ENCODE measurements at places on chromosomes 4 and X.

DNA sequence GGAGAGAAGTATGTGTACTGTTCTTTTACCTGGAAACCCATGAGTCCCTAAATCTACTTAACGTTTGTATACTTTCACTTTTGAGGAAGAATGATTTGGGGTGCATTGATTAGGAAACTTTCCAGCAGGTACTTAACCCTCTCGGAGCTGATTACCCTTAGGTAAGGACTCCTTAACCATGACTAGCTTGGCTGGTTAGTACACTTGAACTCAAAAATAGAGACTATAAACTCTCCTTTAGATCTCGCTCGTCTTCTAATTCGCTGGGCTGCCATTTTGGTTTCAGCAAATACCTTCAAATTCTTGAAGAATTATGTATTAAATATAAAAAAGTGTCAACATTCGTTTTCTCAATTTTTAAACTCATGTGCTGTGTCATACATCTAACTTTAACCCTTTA, 2.0 kb downstream of the USP9X start:
- no peak for DNase-seq

DNA sequence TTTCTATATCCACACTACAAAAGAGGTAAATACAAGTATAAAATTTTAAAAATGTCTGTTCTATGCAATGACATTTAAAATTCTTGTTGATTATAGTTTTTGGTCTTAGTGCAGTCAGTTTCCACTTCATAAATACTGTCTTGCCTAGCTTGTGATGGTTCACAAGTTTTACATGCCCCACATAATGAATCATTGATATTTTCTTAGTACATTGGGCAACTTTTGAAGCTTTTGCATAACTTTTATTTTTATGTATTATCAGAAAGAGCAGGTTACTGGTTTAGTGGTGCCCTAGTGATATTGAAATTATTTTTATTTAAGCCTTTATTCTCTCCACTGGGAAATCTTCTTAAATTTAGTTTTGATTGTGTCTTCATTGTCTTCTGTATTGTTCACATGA, 388.0 kb downstream of the CCSER1 start:
- no peak for DNase-seq

- DNase-seq = no peak
Measured at GRCh38 chr4:41414412-41414779, 123.6 kb upstream of the LIMCH1 start.

- DNase-seq = no peak
Measured at GRCh38 chr4:110617075-110617640, 5.7 kb downstream of the PITX2 start.

- DNase-seq = no peak
Measured at GRCh38 chr4:37830640-37831039, 4.2 kb downstream of the PGM2 start.

DNA sequence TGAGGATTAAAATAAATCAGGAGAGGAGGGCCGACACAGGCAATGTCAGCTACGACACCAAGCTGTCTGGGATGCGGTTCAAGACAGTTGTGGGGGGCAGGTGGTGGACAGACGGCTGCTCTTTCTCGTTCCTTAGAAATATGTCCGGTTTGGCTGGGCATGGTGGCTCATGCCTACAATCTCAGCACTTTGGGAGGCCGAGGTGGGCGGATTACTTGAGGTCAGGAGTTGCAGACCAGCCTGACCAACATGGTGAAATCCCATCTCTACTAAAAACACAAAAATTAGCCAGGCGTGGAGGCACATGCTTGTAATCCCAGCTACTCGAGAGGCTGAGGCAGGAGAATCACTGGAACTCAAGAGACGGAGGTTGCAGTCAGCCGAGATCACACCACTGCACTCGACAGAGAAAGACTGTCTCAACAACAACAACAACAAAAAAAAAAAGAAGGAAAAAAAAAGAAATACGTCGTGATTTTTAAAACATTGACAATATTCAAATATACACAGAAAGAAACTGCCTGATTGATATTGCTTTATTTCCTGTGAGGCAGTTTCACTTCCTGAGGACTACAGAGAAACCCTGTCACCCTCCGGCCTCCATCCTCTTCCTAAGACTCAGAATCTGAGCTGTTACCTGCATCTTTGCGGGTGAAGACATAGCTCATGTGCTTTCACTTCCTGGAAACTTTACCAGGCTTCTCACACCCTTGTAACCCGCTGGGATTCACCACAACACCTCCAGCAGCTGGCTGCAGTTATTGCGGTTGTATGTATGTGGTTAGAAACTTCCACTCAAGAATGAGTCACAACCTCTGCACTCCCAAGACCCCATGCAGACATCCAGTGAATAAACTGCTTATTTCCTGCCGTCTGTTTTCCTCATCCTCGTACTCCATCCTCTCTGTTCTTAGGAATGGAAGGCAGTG, 63.8 kb upstream of the STS start:
- no peak for DNase-seq

DNA sequence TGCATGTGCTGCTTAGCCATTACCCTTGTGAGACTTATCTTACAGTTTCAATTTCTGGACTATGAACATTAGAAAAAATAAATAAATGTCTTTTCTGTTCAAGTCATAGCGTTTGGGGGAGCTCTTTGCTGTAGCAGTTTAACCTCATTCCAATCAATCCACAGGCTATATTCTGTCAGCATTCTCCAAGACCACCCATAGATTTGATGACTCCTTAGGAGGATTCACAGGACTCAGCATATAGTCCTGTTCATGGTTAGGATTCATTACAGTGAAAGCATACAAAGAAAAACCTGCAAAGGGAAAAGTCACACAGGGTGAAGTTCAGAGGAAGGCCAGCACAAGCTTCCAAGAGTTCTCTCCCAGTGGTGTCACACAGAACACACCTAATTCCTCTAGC, 180.5 kb downstream of the ADAMTS3 start:
- DNase-seq = no peak

GRCh38 chr4:2761035-2761923, 5.1 kb upstream of the TNIP2 start:
- DNase-seq = peak; percentile 94

DNA sequence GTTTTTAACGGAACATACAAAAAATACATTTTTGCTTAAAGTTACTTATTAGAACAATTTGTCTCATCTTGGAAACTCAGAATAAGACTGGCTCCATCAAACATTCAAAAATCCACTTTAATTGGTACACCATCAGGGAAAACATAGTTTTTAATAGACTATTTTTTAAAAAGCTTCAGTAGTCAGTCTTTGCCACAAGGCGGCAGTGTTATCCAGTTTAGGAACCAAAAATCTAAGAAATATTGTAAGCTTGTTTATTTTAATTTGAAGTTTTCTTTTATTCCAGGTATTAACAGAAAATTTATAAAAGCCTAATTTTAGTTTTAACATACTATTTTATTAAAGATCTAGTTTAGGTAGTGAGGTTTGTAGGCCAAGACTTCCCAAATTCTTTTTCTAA, 107.7 kb downstream of the APOOL start:
- DNase-seq = peak; percentile 26

GRCh38 chrX:10821293-10821692, 200.9 kb upstream of the MID1 start:
- no peak for DNase-seq

GRCh38 chr4:108662629-108663028, 12.2 kb downstream of the OSTC start:
- no peak for DNase-seq
